ENCODE measurements at places on chromosomes 12 and 14. TPM values are rescaled to one million over a fixed set of nuclear protein-coding genes. Genes with fewer than 3 reads are reported as not detected.

GRCh38 chr12:30320561-30320960, 375.1 kb downstream of the IPO8 start:
- no peak for ATAC-seq

- peak; percentile 50 for ATAC-seq
Observed at GRCh38 chr12:71636704-71637115, 26.9 kb downstream of the ZFC3H1 start.

DNA sequence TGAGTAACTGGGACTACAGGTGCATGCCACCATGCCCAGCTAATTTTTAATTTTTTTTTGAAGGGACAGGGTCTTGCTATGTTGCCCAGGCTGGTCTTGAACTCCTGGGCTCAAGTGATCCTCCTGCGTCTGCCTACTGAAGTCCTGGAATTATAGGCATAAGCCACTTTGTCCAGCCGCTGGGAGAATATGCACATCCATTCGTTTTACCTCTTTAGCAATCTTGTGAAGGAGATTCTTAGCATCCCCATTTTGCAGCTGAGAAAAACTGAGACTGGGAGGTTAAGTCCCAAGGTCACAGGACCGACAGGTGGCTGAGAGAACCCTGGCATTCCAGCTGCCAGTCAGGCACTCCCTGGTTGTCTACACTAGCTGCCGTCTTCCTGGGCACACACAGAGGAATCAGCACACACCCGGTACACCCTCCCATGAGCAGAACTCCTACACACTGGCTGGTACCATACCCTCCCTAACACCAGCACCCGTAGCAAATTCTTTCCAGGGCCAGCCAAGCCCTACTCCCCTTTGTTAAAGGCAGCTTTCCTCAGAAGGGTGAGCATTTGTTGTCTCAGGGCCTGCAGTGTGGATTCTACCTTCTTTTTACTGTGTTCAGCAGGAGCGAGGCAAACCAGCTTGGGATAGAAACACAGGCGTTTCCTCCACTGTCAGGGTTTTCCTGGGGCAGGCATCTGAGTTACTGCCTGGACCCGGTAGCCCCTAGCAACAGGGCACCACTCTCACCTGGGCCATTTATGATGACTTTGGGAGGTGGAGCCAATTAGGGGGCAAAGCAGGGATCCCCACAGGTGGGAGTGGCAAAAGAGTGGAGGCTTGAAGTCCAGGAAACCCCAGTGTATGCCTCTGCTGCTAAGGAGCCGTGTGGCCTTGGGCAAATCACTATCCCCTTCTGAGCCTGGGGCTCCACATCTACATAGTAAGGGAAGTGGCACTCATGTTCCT, 70.2 kb downstream of the IRF2BPL start:
- ATAC-seq, result no peak

GRCh38 chr14:95098984-95099599, 58.2 kb downstream of the DICER1 start:
- peak; percentile 96 for ATAC-seq

DNA sequence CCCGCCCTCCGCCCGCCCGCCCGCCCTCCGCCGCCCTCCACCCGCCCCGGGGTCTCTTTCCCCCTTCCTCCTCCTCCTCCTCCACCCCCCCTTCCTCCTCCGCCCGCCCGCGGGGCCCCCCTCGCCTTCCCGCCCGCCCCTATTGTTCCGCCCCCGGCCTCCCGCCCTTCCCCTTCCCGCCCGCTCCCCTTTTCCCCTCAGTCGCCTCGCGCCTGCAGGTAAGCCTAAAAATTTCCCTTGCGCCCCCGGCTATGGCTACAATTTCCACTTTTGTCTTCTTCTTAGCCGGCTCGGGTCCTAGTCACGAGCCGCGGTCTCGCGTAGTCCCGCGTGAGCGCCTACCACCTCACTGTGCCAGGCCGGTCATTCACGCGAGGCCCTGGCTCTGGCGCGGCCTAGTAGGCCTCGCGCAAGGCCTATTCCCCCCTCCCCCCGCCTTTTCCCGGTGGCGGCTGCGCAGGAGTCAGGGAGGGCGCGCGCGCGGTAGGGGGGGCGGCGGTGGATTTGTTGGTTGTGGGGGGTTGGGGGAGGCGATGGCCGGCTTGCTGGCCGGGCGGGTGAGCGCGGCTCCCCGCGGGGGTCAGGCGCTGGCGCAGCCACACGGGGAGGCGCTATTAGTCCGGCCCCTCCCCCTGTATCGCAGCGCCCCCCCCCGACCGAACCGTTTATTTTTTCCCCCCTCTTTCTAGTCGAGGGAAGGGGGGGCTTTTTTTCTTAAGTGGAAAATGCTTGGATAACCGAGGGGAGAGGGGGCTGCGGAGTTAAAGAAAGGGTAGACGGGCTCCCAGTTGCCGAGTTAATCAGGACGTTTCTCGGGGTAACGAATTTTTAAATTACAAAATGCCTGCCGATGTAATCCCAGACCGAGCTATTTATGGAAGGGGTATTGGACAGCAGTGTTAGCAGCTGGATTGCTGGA, 516 bp downstream of the PCBP2 start:
- ATAC-seq, result peak; percentile 39

GRCh38 chr12:116233669-116234068, 43.8 kb downstream of the MED13L start:
- ATAC-seq, result no peak

DNA sequence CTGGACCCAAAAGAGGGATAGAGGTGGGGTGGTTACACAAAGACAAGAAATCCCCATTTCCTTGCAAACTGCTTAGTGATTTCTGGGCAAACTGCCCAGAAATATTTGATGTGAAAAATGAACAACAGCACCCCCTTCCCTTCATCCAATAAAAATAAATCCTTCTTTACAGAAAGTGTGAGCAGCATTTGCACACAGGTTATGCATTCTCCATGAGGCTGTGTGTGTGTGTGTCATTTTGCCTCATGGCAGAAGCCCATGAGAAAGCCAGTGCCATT, 17.2 kb upstream of the NRXN3 start:
- no peak for ATAC-seq

- no peak for ATAC-seq
Observed at GRCh38 chr12:90084018-90084417, 375.4 kb upstream of the ATP2B1 start.

DNA sequence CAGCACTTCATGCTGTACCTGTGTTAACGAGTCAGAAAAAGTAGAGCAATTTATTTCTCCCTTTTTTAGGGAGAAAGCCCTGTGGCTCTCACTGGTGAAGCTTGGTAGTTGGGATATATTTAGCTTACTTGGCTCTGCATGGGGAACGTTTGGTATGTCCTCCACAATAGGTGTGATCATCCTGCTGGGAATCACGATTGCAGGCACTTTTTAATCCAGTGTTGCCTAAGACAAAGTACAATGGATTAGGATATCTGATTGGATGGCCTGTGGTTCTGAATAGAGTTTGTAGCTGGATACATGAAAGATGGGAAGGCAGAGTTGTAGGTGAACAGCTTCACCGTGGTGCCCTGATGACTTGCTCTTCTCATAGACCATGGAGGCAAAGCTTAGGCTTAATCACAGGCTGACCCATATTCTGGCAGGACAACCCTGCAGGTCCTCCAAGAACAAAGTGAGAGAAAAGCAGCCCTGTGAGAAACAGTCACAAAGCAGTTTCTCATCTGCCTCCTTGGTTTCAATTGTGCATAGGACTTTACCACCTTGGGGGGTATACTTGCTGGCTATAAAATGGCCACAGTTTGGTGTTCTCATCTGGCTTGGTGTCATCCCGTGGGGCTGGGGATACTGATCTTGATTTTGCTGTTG, 7.5 kb downstream of the RESF1 start:
- no peak for ATAC-seq

DNA sequence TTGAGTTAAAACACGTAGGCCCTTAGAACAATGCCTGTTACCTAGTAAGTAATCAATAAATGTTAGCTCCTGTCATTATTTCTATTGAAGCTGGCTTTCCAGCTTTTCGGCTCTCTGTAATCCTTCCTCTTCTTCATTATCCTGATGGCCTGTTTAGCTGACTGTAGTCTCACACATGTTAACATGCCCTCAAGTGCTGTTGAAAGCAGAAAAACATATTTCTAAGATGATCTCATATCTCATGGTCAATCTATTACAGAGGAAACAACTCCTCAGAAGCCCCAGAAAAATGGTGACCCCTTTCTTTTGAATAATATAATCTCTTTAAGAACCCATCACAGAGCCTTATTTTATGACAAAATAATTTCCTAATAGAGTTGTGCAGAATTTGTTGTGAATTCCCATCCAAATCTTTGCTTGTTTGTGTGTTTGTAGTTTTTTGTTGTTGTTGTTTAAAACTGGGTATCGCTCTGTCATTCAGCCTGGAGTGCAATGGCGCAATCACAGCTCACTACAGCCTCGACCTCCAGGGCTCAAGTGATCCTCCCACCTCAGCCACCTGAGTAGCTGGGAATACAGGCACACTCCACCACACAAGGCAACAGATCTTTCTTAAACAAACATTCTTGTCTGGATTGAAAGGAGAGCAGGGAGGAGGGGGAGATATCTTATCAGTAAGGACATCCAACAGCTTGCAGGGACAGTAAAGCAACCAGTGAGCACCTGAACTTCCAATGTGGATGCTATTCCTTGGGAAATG, 242.5 kb upstream of the CAND1 start:
- ATAC-seq, result no peak

GRCh38 chr12:49563951-49564685, 3.8 kb downstream of the MCRS1 start:
- ATAC-seq, result no peak

DNA sequence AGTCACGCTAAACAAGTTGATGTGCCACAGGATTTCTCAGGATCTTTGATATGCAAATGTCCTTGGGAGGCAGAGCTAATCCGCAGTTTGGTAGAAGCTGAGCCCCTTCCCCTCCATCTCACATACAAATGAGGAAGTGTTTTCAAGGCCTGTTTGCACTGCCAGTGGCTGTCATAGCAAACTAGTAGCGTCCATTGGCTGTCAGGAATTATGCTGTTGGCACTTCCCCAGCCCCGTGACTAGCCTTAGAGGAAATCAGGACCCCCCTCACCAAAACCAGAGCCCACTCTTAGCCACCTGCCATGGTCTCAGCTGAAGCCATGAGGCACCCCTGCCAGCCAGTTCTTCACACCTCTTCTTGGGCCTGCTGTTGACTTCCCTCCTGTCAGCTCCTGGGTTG, 253.9 kb downstream of the CACNA1C start:
- ATAC-seq, result no peak

GRCh38 chr14:68495101-68496039, 297.5 kb downstream of the ZFP36L1 start:
- peak; percentile 20 for ATAC-seq

GRCh38 chr12:96064271-96064670, 28.9 kb upstream of the LTA4H start:
- ATAC-seq, result no peak

DNA sequence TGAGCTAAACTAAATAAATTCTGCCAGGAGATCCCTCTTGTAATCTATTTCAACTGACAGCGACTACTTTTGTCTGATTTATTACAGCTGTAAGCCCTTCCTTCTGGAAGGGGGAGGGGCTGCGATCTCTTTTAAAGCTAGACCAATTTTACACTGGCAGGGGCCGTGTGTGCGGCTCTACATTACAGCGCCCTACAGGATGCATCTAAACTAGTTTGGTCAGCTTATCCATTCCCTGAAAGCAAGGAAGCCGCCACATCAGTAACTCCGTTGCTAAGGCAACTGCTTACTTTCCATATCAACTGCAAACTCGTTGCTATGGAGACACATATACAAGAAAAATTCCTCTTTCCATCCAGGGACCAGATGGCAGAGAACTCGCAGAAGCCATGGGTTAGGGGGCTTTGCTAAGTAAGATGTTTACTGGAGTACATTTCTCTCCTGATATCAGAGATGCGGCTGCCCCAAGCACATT, 17.4 kb downstream of the FOXN3 start:
- peak; percentile 93 for ATAC-seq

- peak; percentile 92 for ATAC-seq
Observed at GRCh38 chr14:31787377-31787776, 226.2 kb downstream of the NUBPL start.

- ATAC-seq, result peak; percentile 30
Observed at GRCh38 chr12:29081101-29081500, 68.0 kb upstream of the FAR2 start.

Gene CEP128
- total RNA-seq, result 1.5 TPM

Gene RTN1
- total RNA-seq, result 325 TPM

Gene COX8C
- total RNA-seq, result not detected

Gene GPRC5D
- total RNA-seq, result not detected

Gene SSTR1
- not detected for total RNA-seq

Gene MIP
- total RNA-seq, result 0.68 TPM

Gene PARPBP
- total RNA-seq, result 2.4 TPM

Gene PPM1H
- total RNA-seq, result 7.6 TPM

Gene ADIPOR2
- 14.4 TPM for total RNA-seq

Gene CNTN1
- 0.05 TPM for total RNA-seq
